Activated CD4-positive, CD25-positive, alpha-beta regulatory T cell treated with anti-CD3 and anti-CD28 coated beads, Interleukin-2, amount 50 U/mL, for 24 hours (primary cell): ENCODE measurements at places on chromosomes 7 and 10.

DNA sequence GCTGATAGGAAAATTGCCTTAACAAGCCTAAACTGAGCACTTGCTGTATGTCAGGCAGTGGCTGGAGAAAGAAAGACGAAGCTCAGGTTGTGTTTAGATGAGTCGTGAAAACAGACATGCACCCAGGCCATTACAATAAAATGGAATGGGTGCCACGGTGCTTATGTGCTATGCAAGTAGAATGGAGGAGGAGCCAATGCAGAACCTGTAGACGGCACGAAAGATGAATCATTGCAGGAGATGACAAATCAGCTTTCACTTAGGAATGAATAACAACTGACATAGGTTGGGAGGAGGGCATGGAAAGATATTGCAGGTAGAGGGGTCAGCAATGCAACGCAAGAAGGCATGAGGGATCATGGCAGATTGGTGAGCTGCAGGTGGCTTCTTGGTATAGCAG lies 61.2 kb upstream of the ARHGAP21 start:
- ATAC-seq, result no peak

- ATAC-seq, result no peak
Observed at GRCh38 chr10:88490231-88490980, 92.7 kb downstream of the RNLS start.

DNA sequence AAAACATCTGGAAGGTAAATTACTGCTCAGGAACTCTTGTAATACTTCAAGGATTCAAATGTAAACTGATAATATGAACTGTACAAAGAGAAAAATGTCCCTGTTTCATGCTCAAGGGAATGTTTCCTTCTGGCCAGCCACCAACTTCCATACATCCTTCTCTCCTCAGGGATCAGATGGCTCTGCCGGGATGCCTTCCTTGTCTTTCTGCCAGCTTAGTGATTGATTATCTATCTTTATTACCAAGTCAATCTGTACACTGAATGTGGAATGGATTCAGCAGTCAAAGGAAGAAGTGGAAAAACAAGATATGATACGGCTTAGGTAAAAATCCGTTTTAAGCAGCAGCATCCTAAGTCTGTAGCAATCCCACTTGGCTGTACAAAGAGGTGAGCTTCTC lies 178.3 kb downstream of the PTN start:
- ATAC-seq, result no peak

GRCh38 chr7:102152672-102153598 lies 133.7 kb upstream of the SH2B2 start:
- ATAC-seq, result no peak

- ATAC-seq, result no peak
Observed at GRCh38 chr10:111137007-111137406, 60.2 kb downstream of the ADRA2A start.

GRCh38 chr10:11319990-11320602 lies 291.4 kb downstream of the USP6NL start:
- peak; percentile 50 for ATAC-seq

DNA sequence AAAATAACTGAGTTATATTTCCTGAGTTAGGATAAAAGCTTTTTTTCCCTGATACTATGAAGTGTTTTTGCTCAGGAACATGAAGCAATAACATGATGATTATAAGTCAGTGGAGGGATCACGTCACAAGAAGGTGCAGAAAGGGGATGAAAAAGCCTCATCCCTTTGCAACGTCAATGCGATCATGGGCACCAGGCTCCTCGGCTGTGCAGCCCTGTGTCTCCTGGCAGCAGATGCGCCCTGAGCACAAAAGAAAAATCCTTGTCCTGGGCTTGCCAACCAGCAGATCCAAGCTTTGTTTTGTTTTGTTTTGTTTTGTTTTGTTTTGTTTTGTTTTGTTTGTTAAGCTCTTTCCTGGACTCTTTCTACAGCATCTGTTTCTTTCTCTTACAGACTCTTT lies 103.5 kb upstream of the PRSS1 start:
- ATAC-seq, result no peak

DNA sequence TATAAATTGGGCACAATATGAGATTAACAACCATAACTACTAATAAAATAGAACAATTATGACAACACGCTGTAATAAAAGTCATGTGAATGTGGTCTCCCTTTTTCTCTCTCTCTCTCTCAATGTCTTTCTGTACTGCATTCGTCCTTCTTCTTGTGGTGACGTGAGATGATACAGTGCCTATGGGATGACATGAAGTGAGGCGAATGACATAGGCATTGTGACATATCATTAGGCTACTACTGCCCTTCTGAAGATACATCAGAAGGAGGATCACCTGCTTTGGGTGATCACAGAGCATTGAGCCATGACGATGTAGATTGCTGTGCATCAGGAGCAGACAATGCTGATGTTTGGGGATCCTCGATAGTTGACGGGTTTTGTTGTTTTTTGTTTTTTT lies 171.6 kb downstream of the HERPUD2 start:
- no peak for ATAC-seq

- no peak for ATAC-seq
Observed at GRCh38 chr10:46314071-46314470, 27.3 kb downstream of the ANTXRL start.
